CD4-positive, alpha-beta T cell treated with Interferon gamma for 1 hour (primary cell): ENCODE measurements at places on chromosomes 4 and X.

DNA sequence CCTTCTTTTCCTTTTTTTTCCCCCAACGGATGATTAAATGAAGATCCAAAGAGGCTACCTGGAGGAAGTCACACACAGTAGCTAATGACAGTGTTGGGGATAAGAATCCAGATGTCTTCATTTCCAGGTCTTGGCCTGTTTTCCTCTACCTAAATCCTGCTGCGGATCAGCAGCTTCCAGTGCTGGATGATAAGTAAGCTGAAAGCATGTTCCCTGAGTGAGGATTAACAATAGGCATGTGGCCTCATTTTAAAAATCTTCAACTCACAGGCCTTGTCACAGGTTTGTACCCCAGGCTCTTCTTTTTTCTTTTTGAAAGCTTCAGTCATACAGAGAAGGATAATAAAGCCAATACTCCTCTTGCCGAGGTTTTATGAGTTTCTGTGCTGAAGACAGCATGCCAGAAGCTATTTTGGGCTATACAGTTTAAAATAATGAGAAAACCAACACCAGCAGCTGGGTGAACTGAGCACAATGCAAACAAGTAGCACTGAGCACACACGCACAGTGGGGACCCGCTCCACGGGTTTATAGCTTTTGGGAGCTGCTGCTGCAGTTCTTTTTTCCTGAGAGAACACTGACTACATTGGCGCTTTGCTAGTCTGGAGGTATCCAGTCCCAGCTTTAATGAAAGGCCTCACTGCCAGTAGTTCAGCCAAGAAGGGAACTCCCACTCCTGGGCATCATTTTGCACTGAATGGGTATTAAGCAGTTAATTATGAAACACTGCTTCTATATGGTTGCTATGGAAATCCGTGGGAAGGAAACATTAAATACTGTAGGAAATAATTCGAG, 184.2 kb upstream of the CTSO start:
- DNase-seq = no peak

GRCh38 chrX:17544821-17545220, 169.8 kb downstream of the NHS start:
- no peak for DNase-seq

DNA sequence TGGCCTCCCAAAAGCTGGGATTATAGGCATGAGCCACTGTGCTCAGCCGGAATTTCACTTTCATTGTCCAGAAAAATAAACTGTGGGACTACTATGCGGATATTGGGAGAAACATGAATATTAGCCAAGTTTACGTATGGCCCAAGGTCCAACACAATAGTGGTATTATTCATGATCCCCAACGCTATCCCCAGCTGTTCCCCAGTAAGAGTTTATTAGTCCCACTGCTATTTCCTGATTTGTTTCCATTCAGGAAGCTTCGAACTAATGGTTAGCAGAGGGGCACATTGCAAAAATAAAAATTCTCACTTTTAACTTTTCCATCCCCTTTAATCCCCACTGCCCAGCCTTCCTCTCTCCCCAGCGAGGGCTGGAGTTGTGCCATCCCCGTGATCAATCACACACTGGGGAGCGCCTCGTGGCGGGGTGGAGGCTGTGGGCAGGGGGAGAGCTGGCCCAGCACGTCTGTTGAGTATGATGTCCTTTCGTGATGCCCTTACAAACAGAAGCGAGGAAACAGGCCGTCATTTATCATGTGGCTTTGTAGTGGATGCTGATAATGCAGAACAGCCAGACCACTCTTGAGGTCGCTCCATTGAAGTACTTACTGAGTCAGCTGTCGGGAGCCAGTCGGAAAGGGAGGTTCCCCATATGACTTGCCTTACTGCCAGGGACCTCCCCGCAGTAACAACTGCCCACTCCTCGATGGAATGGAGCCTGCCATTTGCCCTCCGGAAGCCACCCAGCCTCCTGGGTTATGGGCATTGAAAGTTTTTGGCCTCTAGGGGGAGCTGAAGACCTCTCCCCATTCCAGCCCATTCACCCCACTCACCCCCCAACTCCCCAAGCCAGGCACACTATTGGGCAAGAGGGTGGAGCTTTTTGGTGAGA, 117.0 kb downstream of the KDR start:
- no peak for DNase-seq

GRCh38 chr4:168092176-168092712, at the start of gene ANXA10:
Gene ANXA10, plus strand, starts transcription at chr4:168092537. Its CDS starts 164 bp downstream, at chr4:168092701.
- no peak for DNase-seq

DNA sequence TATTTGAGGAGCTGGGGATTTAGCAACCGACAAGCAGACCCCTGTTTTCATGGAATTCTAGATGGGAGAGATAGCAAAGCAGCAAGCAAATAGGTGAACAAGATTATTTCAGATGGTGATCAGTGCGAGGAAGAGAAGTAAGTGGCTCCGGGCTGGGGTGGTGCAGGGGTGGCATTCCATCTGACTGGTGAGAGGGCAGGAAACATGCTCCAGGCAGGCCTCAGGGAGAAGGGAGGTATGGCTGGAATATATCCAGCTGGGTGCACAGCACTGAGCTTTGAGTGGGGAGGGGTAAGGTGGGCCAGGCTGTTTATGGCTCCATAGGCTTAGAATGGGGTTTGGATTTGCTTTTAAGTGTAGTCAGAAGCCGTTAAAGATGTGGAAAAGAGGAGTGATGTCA, 21.2 kb downstream of the PTTG2 start:
- no peak for DNase-seq

DNA sequence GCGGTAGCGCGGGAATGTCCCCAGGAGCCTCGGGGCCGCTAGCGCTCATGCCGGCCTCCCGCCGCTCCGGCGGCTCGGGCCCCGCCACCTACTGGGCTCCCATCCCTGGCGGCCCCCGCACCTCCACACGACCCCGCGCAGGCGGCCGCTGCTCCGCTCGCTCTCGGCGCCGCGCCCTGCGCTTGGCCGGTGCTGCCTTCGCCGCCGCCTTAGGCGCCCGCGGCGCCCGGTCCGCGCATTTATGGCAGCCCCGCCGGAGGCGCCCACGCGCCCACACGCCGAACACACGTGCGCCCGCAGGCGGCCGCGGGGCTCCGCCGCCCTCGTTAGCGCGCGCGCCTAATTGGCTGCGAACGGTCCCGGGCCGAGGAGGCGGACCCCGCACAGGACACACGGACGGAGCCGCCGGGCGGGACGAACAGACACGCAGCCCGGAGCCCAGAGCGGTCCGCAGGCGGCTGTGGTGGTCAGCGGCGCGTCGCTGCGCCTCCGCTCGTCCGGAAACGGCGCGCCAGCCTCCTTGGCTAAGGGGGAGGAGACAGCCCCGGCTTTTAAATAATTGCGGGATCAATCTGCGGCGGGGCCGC, at the start of gene NKX1-1:
NKX1-1 (minus strand) TSS at position 49 of the 587 bp plus-strand sequence; CDS start at position 49, 0 bp downstream.
- DNase-seq = no peak

DNA sequence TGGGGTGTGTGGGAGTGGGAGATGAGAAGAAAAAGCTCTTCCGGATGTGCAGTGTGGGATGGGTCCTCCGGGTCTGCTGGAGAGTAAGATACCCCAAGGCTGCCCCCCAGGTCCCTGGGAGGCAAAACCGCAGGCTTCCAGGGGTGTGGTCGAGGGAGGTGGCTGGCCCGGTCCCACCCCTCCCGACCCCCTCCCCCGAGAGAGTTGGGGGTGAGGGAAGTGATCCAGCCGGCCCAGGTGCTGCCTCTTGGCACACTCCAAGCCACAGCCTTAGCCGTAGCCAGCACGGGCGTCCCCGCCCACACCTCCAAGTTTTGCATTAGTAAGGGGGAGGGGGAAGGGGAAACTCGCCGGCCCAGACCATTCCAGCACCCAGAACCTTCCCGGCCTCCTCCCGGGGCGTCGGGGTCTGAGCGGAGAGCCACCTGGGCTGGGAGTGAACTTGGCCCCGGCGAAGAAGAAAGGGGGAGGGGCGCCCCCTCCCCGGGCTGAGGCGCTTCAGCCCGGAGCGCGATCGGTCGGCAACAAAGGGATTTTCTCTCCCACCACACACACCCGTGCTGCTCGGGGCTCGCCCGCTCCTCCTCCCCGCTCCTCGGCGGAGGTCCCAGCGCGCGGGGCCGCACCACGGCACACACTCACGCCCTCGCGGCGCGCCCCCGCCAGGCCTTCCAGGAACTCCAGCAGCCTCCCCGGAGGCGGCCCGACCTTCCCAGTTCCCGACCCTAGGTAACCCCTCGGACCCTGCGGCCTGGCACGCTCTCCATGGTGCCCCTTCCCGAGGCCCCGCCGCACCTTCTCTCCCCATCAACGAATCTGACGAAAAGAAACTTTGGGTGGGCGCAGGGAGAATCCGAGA, 14.4 kb downstream of the BCOR start:
- no peak for DNase-seq

GRCh38 chr4:82900066-82900410, 497 bp upstream of the THAP9 start:
- DNase-seq = no peak
